IMR-90 (cell line): ENCODE measurements at places on chromosomes 12 and 14. TPM values are rescaled to one million over a fixed set of nuclear protein-coding genes. Genes with fewer than 3 reads are reported as not detected.

- no peak for DNase-seq
- H3K27me3 ChIP-seq: peaks cover 15% of the 10 kb centered on the region
- no peaks in the 10 kb centered on the region for H3K36me3 ChIP-seq
- no peaks in the 10 kb centered on the region for H3K4me1 ChIP-seq
- H3K4me3 ChIP-seq: no peak overlapping the region
- no peak overlapping the region for H3K27ac ChIP-seq
Measured at GRCh38 chr12:100474617-100475016, 951 bp downstream of the NR1H4 start.

- H3K4me3 ChIP-seq: no peak overlapping the region
- DNase-seq: no peak
- H3K4me1 ChIP-seq: peaks cover 4% of the 10 kb centered on the region
- no peak overlapping the region for H3K27ac ChIP-seq
- H3K27me3 ChIP-seq: no peaks in the 10 kb centered on the region
- H3K36me3 ChIP-seq: no peaks in the 10 kb centered on the region
Measured at GRCh38 chr12:1622406-1622805, 6.6 kb upstream of the WNT5B start.

DNA sequence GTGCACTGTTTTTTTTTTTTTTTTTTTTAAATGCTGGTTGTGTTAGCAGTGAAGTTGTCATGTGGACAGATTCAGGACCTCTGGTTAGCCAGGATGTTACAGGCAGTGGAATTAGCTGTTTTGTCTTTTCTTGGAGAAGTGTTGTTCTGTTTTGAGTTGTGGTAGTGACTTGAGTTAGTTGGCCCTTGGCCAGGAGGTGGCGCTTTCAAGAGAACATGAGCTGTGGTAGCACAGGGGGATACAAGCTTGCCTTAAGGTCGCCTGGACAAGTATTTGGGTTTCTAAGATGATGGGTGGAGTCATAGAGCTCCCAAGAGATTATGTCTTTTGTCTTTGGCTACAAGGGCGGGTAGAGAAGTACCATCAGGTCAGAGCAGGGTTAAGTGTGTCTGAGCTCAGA lies 33.3 kb upstream of the CCDC198 start:
- no peaks in the 10 kb centered on the region for H3K36me3 ChIP-seq
- no peak overlapping the region for H3K27ac ChIP-seq
- no peaks in the 10 kb centered on the region for H3K4me1 ChIP-seq

GRCh38 chr14:26810631-26811030 lies 212.8 kb upstream of the NOVA1 start:
- no peaks in the 10 kb centered on the region for H3K36me3 ChIP-seq
- no peak overlapping the region for H3K4me3 ChIP-seq

DNA sequence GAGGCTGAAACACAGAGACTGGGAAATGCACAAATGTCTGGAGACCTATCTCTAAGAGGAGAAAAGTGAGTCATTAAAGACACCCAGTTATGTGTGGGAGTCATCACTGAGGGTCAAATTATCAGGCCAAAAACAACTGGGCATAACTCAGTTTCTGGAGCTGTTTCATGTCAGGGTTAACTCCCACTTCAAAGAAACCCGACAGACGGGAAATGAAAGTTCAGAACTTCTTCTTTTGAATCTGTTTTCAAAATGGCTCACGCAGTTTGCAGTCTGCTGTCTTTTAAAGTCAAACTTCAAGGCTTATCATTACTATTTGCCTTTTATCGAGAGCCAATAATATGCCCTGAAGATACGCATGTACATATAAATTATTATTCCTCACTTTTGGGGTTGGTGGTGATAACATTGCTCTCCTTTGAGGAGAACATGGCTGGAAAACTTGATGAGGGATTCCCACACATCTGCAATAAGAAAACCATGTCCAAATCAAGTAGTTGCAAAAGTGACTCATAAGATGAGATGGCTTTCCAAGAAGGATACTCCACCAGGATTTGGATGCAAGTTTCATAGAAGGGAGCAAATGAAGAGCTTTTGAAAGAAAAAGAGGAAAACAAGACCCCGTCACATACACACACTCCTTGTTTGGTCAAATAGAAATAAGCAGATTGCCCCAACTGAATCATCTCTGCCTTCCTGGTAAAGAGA lies 341.4 kb downstream of the ADAMTS20 start:
- no peak overlapping the region for H3K27ac ChIP-seq
- DNase-seq: peak; percentile 67
- H3K4me1 ChIP-seq: no peaks in the 10 kb centered on the region
- no peaks in the 10 kb centered on the region for H3K27me3 ChIP-seq

DNA sequence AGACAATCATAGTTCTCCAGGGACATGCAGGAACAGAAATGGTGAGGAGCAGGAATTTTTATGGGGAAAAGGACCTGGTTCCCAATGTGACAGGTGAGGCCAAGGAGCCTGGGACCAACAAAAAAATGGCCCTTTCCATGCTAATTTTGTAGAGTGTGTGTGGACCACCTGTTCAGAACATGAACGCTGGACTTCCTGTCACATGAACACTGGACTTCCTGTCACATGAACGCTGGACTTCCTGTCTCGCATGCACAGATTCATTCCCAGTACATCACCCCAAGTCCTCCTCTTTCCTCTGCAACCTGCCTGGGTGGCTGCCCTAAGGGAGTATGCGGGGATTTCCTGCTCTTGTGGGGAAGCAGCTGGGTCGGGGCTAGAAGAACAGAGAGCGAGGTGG lies 10.1 kb downstream of the FGF6 start:
- H3K4me3 ChIP-seq: no peak overlapping the region
- no peak overlapping the region for H3K27ac ChIP-seq
- H3K4me1 ChIP-seq: no peaks in the 10 kb centered on the region
- DNase-seq: no peak
- peaks cover 6% of the 10 kb centered on the region for H3K27me3 ChIP-seq
- no peaks in the 10 kb centered on the region for H3K36me3 ChIP-seq

GRCh38 chr14:75328558-75329155 lies 50.0 kb downstream of the FOS start:
- no peak overlapping the region for H3K4me3 ChIP-seq
- no peak for DNase-seq
- H3K27me3 ChIP-seq: peaks cover 44% of the 10 kb centered on the region
- H3K36me3 ChIP-seq: no peaks in the 10 kb centered on the region
- no peak overlapping the region for H3K27ac ChIP-seq

GRCh38 chr14:40123816-40124215 lies 691.6 kb upstream of the FBXO33 start:
- no peak overlapping the region for H3K27ac ChIP-seq
- no peaks in the 10 kb centered on the region for H3K27me3 ChIP-seq
- no peak overlapping the region for H3K4me3 ChIP-seq

- no peaks in the 10 kb centered on the region for H3K36me3 ChIP-seq
- H3K27ac ChIP-seq: no peak overlapping the region
- no peak for DNase-seq
- H3K4me1 ChIP-seq: no peaks in the 10 kb centered on the region
Measured at GRCh38 chr12:90572778-90573177, 382.2 kb downstream of the CCER1 start.

DNA sequence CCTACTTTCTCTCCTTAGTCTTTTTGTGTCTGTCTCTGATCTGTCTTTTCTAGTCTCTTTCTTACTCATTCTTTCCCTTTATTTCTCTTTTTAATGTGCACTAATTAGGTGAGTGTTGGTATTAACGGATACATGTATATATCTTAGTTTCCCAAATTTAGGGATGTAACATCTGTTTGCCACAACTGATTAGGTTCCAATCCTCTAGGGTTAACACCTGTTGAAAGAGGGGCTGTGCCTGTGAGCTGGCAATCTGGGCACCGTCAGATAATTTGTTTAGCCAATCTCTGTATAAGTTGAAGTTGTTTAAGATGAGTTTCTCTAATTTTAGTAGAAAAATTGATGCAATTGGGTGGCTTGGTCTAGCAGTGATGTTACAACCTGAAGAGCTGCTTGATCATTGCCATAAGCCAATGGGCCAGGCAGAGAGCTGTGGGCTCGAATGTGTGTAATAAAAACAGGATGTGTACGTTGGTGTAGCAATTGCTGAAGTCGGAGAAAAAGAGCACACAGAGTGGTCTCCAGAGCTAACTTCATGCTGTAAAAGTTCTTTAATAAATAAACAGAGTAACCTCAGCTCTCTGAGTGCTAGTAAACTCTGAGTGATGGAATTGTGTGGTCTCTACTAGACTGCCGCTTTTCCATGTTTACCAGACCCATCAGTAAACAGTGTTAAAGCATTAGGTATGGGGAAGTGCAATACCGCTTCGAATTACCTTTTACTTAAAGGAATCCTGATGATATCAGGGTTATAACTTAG lies 18.3 kb upstream of the LYZ start:
- H3K36me3 ChIP-seq: no peaks in the 10 kb centered on the region
- H3K4me3 ChIP-seq: no peak overlapping the region
- H3K27me3 ChIP-seq: peaks cover 32% of the 10 kb centered on the region
- 0 out of 2 replicates have a peak, but pooled peaks cover 2% of the 10 kb centered on the region for H3K4me1 ChIP-seq
- no peak overlapping the region for H3K27ac ChIP-seq

GRCh38 chr12:128672893-128673292 lies 150.9 kb downstream of the SLC15A4 start:
- no peak overlapping the region for H3K27ac ChIP-seq
- H3K4me3 ChIP-seq: no peak overlapping the region
- no peaks in the 10 kb centered on the region for H3K36me3 ChIP-seq
- DNase-seq: no peak
- H3K27me3 ChIP-seq: no peaks in the 10 kb centered on the region

DNA sequence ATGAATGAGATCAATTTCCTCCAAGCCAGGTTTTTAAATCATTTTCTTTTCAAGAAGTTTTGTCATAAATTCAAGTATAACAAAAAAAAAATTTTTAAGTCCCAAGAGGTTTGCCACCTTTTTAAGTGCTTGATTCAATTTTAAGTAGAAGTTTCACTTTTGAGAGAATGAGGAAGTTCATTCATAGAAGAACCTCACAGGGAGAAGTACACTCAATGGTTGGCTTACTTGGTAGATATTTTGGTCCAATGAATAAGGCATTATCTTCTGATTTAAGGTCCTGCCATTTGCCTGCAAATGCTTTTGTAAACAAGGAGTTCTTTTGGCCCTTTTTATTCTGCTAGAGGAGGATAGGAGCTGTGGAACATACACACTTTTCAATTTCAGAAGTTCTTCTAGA lies 96.7 kb upstream of the NOVA1 start:
- H3K27me3 ChIP-seq: no peaks in the 10 kb centered on the region
- no peaks in the 10 kb centered on the region for H3K36me3 ChIP-seq
- DNase-seq: no peak
- no peak overlapping the region for H3K27ac ChIP-seq
- H3K4me1 ChIP-seq: no peaks in the 10 kb centered on the region

DNA sequence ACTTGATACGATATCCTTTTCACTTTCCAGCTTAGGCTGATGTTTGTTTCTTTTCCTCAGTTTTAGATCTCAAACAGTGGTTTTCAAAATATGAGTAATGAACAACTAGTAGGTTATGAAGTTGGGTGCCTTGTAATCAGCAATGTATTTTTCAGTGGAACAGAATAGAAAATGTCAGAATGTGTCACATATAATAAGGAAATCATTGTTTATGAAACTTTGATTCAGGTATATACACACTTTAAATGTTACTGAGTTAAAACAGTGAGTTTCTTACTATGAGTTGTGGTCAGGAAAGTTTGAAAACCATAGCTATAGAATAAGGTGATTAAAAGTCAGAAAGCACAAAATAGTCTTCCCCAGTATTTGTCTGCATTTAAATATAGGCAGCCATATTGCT lies 39.8 kb downstream of the TBK1 start:
- H3K4me1 ChIP-seq: no peaks in the 10 kb centered on the region
- peaks cover 35% of the 10 kb centered on the region for H3K36me3 ChIP-seq
- H3K27ac ChIP-seq: no peak overlapping the region
- no peaks in the 10 kb centered on the region for H3K27me3 ChIP-seq
- no peak overlapping the region for H3K4me3 ChIP-seq

DNA sequence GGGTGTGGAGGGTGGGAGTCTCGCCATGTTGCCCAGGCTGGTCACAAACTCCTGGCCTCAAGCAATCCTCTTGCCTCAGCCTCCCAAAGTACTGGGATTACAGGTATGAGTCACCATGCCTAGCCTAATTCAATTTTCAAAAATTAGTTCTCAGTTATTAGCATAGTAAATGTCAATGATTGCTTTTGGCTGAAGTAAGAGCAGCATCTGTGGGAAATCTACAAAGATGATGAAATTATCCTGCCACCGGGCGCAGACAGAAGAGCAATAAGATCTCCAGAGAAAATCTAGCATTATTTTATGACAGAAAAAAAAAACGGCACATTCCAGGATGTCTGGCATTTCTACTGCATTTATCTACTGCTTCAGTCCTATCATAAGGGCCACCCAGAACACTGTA lies 97.9 kb upstream of the DAAM1 start:
- no peak overlapping the region for H3K4me3 ChIP-seq
- no peaks in the 10 kb centered on the region for H3K27me3 ChIP-seq
- no peak for DNase-seq
- no peaks in the 10 kb centered on the region for H3K36me3 ChIP-seq

GRCh38 chr12:97701901-97702300 lies 239.3 kb downstream of the RMST start:
- no peaks in the 10 kb centered on the region for H3K4me1 ChIP-seq
- no peak overlapping the region for H3K27ac ChIP-seq
- H3K4me3 ChIP-seq: no peak overlapping the region

SPIC gene
- not detected in 2 replicates for total RNA-seq

AICDA gene
- not detected in 2 replicates for total RNA-seq

MIPOL1 gene
- 5.9 and 11.4 TPM in 2 replicates for total RNA-seq

NOPCHAP1 gene
- 5.3 and 5.6 TPM in 2 replicates for total RNA-seq

CRIP2 gene
- 18.1 and 20.3 TPM in 2 replicates for total RNA-seq

P2RX2 gene
- not detected in 2 replicates for total RNA-seq

GPR135 gene
- total RNA-seq: 1.3 and 1.7 TPM in 2 replicates

P3H3 gene
- 25.8 and 27.8 TPM in 2 replicates for total RNA-seq
